ENCODE measurements at places on chromosomes 11 and 22.

DNA sequence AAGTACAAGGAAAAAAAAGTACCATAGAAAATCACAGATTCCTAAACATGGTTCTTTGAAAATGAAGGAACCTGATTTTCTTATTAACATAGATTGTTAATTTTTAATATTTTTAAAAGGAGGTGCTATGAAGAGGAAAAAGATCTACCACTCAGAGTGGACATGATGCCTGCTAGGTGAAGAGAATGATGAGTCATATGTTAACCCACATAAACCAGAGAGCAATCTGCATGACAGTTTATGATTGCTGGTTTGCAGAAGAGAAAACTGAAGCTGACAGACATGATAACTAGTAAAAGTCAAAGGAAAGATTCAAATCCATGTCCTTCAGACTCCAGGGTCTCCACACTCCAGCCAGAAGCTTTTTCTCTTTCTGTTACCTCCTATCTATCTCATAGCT, 1231.7 kb downstream of the LRRC4C start:
- no peak for DNase-seq

- DNase-seq = no peak
Observed at GRCh38 chr11:12402691-12403120, 25.3 kb downstream of the PARVA start.

DNA sequence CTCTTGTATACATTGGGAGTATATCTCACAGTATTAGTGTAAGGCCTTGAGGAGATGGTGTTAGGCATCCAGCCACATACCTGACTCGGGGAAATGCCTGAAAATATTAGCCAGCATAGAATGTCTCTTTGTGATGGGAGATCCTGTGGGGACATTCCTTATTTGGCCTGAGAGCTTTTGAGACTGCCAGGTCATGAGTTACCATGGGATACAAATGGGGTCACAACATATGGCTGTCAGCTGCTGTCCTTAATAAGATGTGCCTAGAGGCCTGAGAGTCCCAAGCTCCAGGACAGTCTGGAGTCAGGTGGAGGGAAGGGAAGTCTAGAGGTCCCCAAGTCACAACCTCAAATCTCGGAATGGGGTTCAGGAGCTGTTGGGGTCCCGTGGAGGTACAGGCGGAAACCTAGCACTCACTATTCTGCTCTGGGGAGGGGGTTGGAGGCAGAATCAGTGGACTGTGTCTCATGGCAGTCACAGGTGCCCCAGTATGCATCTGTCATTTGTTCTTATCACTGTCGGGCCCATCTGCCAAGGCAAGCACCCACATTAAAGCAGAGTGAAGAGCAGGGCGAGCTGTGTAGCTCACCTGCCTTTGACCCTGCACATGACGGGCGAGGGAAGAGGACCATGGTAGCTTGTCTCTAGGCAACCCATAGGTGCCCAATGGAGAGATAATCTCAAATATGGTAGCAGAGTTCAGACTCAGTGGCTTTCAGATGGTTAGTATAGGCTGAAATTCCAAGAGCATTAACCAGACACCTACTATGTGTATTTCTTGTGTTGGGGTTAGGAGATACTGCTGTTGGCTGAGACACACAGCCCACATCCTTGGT, 29.9 kb downstream of the KCNQ1OT1 start:
- DNase-seq = peak; percentile 30

- no peak for DNase-seq
Observed at GRCh38 chr11:76801225-76801624, 18.1 kb downstream of the TSKU start.

DNA sequence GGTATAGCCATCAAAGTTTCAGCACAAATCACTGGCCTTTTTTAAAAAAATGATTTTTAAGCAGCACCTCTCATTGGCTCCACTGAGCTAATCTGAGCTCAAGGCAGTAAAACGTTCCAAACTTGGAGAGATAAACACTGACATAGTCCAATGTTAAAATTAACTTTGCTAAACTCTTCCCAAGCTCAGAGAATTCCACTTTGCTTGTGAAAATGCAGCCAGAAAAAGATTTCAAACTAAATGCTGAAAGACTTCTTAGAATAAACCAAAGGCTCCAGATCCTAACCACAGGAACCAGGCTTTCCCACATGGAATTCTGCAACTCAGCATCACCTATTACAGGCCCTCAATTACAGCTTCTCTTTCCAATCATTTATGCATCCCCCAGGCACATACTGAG, 84.7 kb upstream of the GDPD4 start:
- DNase-seq = no peak

- no peak for DNase-seq
Observed at GRCh38 chr11:115981814-115982471, 477.7 kb upstream of the CADM1 start.

DNA sequence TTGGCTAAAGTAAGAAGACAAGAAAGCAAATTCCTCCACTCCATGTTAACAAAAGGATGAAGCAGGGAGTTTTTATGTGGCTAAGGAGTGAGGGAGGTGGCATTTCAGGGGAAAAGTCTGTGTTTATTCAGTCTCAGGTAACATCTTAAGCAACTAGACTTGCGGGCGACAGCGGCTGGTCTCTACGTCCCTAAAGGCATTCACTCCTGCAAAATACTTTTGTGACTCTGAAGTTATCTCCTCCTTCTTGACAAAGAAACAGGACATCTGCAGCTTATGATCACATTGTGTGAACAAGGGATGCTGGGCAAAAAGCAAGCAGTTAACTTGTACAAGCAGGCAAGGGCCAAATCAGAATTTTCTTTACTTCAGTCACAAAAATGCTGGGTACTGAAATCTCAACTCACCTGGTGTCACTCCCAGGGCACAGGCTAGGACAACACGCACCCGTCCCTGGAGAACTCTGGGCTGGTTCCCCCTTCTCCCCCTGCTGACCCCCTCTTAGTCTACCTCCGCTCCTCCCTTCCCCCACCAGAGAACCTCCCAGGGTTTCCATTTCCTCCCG, 38.3 kb downstream of the IGLL5 start:
- DNase-seq = no peak

- no peak for DNase-seq
Observed at GRCh38 chr11:33263549-33263948, 6.4 kb downstream of the HIPK3 start.

GRCh38 chr11:2308713-2309112, 6.9 kb downstream of the TSPAN32 start:
- no peak for DNase-seq

- peak; percentile 95 for DNase-seq
Observed at GRCh38 chr11:47578524-47579494, at the start of the genes KBTBD4 and NDUFS3. TSS of gene KBTBD4 (minus strand) at chr11:47578970. CDS start at chr11:47578951, 19 bp downstream. TSS of gene NDUFS3 (plus strand) at chr11:47579074. CDS start at chr11:47579092, 18 bp downstream.

DNA sequence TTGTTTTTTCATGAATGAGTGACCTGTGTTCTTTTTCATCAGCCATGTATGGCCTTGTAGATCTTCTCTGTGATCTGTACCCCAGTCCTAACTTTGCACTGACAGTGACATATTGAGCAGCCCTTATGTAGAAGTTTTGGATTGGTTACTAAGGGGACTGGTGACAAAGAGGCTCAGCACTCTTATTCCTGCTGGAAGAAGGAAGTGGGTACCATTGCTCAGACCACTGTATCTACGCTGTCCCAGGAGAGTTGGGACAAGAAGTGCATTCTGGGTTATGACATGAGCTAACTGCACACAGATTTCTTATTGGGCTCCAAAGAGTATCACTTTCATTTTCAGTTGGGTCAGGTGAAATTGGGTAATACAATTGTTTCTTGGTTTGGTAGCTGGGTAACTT, 107.8 kb upstream of the RASSF10 start:
- no peak for DNase-seq

DNA sequence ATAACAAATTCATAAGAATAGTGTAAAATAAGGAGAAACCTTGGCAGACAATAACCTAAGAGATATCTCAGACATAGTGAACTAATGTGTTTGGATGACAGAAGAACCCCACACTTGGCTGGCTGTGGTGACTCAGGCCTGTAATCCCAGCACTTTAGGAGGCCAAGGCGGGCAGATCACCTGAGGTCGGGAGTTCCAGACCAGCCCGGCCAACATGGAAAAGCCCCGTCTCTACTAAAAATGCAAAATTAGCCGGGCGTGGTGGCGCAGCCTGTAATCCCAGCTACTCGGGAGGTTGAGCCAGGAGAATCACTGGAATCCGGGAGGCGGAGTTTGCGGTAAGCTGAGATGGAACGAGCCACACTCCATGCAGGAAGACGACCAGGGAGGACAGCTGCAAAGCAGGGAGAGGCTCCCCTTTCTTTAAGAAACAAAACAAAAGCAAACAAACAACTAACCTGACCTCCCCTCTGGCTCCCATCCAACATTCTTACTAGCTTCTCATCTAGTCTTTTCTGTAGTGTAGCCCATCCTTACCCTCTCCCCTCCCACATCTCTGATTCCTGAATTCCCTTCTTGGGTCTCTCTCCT, 84.2 kb downstream of the ZNF280B start:
- DNase-seq = no peak

GRCh38 chr11:8205566-8205965, 36.7 kb upstream of the RIC3 start:
- peak; percentile 17 for DNase-seq

DNA sequence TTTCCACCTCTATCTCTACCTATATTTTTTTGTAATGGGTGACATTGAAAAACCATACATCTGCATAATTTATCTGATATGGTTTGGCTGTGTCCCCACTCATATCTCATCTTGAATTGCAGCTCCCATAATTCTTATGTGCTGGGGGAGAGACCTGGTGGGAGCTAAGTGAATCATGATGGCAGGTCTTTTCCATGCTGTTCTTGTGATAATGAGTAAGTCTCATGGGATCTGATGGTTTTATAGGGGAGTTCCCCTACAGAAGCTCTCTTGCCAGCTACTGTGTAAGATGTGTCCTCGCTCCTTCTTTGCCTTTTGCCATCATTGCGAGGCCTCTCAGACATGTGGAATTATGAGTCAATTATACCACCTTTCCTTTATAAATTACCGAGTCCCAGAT, 551.0 kb upstream of the ANO5 start:
- no peak for DNase-seq

DNA sequence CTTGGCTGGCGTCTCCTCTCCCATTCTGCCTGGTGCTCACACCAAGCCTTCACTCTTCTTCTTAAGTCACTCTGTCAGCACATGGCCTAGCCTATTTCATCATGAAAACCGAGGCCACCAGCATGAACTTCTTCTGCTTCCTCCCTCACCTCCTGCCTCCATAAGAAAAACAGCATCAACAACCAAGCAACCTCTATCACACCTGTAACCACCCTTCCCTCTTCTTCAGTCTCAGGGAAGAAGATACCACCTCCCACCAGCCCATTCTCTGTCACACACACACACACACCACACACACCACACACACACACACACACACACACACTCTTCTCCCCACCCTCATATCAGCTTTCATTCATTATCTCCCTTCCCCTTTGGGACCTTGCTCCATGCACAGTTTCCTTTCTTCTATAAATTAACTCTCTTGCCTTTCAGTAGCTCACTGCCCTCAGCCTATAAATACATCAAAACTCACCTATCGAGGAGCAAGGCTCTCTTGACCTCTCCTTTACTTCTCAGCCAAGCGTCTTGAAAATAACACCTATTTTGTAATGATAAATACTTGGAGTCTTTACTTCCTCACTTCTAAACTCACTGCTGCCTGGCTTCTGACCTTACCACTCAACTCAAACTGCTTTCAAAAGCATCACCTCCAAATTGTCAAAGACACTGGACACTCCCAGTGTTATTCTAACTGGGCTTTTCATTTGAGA, 36.6 kb downstream of the SC5D start:
- DNase-seq = no peak

DNA sequence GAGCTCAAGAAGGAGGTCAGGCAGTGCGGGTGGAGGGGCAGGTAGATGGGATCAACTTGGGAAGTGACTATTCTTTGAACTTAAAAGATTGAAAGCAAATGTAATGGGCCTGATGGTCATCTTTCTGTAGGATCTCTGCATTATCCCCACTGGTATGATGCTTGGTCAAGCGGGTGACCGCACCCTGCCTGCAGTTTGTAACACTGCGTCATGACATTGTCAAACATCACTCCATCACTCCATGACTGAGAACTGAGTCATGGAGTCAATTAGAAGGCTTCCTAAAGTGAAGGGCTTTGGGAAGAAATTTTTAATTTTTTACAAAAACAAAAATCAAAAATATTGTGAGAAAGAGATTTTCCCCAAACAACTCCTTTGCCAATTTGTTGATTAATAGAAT, 62.4 kb upstream of the BMAL1 start:
- no peak for DNase-seq

- DNase-seq = peak; percentile 31
Observed at GRCh38 chr11:66331542-66332370, 4.5 kb downstream of the RIN1 start.

DNA sequence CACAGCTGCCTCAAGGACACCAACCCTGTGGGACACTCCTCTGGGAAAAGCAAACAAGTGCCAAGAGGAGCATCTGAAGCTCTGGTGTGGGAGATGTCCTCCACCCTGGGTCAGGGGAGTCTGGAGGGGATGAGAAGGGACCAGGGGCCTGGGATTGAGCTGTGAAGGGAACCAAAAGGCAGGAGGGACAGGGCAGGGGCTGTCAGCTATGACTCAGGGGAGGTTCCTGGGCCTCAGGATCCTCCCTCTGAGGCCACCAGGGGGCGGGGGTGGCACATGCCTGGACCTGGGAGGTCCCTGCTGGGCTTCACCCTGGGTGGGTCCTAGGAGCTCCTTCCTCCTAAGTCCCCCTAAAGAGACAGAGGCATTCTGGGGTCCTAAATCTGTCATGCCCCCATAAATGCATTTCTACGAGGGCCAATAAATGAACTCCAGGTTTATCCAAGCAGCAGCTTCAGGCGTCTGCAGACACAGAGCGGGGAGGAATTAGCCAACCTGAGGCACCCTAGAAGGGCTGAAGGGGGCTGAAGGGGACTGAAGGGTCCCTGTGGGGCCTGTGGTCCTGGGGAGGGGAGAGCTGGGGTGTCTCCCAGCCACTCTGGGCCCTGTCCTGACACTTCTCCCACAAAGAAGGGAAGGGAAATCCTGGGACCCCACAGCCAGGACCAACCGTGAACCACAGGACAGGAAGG, 31.9 kb upstream of the IGLL5 start:
- DNase-seq = no peak

DNA sequence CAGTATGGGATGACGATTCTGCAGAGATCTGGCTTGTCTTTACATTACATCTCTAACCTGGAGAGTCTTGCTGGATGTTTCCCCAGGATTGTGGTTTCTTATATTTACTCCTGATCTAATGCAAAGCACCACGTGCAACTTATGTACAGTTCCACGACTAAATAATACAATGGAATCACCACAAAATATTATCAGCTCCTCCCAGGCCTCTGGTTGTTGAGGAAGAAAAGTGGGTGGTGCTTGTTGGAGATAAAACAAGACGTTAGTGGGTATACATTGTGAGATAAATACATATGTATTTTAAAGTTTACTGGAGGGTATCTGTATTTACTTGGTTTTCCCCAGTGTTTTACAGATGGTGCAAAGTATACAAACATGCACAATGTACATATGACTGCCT, 569.7 kb downstream of the NTM start:
- DNase-seq = no peak

DNA sequence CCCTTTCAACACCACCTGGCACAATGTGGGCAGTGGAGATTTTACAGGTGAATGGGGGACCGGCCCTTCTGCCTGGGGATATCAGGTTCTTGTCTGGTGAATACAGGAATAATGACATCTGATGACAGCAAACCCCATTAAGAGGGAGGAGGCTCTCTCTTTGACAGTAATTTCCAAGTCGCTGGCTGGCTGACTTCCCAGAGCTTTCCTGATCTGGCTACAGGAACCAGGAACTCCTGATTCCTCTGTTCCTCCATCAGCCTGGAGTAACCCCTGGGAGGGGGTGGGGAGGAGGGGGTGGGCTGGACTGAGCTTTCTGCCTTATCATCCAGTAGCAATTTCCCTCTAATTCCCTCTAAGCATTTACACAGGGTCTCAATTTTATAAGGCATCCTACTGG, 3.7 kb upstream of the MIEF1 start:
- no peak for DNase-seq

- DNase-seq = no peak
Observed at GRCh38 chr11:2327032-2327431, 25.2 kb downstream of the TSPAN32 start.

GRCh38 chr11:124942466-124943253, 6.8 kb upstream of the HEPACAM start:
- DNase-seq = no peak
